ENCODE measurements at places on chromosomes 7 and 10.

GRCh38 chr7:45888185-45888992 is at the start of gene IGFBP1:
Gene IGFBP1 (plus strand): TSS chr7:45888488. CDS start chr7:45888653, 165 bp downstream.
- no peak for DNase-seq

DNA sequence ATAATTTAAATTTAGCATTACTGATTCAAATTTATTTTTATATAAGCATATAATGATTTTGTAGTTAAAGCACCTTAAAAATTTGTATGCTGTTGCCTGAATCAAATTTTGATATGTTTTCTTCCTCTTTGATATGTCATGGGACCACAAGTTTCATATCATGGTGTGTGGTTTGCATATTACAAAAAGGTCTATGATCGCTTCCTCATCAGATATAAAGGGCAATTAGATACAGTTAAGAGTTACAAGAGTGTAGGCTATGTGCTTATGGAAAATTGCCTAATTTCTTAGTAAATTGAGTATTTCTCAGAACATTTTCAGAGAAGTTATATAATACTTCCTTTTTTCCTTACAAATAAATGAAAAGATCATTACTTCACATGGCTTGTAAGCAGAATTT is 22.2 kb downstream of the MRC1 start:
- DNase-seq = no peak

DNA sequence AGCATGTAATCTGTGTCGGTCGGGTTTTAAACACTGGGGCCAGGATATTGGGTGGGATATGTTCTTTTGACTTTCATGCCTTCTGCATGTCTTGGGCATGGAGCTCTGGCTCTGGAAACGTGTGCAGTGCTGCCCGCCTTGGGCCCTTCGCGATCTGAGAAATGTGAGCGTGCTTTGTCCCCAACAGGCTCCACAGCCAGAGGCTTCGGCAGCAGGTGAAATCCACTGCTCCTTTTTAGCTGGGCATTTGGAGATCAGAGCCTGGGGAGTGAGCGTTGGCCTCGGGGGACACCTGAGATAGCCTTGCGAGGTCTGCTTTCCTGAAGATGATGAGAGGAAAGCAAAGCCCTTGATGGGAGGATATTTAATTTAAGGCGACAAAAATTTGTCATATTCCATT is 137.8 kb downstream of the ACTR3B start:
- DNase-seq = no peak

- no peak for DNase-seq
Measured at GRCh38 chr7:68787566-68787965, 810.7 kb upstream of the AUTS2 start.

DNA sequence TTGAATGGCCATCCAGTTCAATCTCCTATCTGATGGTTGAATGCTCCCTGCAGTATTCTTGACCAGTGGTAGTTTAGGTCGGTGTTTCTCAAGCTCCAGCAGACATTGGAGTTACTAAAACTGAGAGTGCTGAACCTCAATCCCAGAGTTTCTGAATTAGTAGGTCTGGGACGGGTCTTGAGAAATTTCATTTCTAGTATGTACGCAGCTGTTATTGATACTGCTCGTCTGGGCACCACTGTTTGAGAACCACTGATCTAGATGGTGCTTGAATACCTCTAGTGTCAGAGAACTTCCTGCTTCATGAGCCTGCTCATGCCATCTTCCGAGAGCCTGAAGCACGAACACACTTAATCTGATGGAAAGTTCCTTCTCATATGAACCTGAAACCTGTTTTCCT is 99.4 kb upstream of the CREB5 start:
- DNase-seq = no peak

DNA sequence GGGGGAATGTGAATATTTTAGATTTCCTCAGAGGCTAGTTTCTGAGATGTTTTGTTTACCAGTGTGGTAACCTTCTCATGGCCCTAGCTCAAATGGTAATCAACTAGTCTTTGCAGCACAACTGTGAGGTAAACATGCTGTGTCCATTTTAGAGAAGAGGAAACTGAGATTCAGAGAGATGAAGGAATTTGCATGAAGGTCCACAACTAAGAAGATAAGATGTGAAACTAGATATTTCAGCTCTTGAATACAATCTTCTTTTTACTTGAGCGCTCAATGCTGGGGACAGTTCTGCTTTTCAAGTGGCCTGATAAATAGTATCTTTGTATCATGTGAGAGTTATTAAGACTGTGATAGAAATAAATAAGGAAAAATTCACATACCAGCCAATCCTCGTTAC is 245.4 kb downstream of the AUTS2 start:
- DNase-seq = no peak

DNA sequence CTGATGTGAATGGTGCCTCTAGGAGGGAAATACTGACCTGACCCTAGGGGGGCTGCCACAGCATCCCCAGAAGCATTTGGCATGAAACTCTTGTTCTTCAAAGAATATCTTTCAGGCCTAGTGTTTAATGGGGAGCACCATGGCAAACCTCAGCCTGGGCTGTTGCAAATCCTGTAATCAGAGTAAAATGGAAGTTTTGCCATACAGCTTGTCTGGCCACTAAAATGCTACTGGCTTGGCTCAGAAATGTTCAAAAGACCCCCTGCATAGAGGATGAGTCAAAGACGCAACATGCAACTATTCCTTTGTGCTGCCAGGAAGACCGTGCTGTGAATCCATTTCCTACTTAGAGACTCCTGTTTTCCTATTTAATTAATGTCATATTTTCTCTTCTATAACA is 26.7 kb downstream of the HECW1 start:
- no peak for DNase-seq

- no peak for DNase-seq
Measured at GRCh38 chr10:5902511-5903274, 12.7 kb downstream of the FBH1 start.

GRCh38 chr10:97019213-97019844 is 166.4 kb downstream of the SLIT1 start:
- DNase-seq = no peak
